Stimulated activated CD8-positive, alpha-beta memory T cell treated with anti-CD3 and anti-CD28 coated beads, Interleukin-7, amount 100 ng/mL, for 4 hours (primary cell): ENCODE measurements at places on chromosomes 6 and 20.

GRCh38 chr20:3532089-3532615, 61.3 kb downstream of the ATRN start:
- DNase-seq = no peak

GRCh38 chr6:35754452-35755277, 17.8 kb downstream of the ARMC12 start:
- no peak for DNase-seq

GRCh38 chr6:105932440-105932839, 153.7 kb upstream of the PRDM1 start:
- no peak for DNase-seq

DNA sequence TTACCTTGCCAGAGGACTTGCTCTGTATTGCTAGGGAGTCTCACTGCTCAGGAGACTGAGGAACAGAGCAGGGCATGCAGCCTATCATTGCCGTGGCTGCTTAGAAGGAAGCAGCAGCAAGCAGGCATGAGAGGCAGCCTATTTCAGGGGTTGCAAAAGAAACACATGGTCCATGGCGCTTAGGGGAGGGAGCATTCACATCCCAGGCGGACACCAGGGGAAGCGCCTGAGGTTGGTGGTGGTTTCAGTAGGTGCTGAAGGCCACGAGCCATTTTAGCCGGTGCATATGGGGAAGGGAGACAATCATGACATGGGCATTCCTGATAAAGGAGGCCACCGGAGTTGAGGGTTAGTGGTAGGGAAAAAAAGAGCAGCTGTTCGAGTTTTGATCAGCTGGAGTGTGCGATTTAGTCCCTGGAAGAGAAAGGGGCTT, 20.9 kb downstream of the FARS2 start:
- no peak for DNase-seq

DNA sequence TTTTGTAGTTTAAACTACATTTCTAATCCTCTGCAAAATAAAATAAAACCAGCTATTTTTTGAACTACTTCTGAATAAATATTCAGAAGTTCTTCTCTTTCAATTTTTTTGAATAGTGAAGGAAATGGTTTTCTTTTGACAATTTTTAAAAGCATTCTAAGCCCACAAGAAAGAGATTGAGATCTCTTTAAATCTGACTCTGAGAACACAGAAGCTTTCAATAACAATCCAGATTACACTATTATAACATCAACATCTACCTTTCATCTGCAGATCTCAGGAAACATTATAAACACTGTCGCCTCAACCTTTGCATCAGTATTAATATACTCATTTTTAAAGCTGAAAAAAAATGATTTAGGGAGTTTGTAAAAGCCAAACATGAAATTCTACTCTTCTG, 247.5 kb upstream of the PREP start:
- no peak for DNase-seq
